A549 treated with CORT108297 at 1 μM for 4 hours (cell line): ENCODE measurements at places on chromosomes 2 and 18. TPM values are rescaled to one million over a fixed set of nuclear protein-coding genes. Genes with fewer than 3 reads are reported as not detected.

Gene TRIB2
- 0.31 to 0.50 TPM (median 0.37 TPM) in 5 replicates for total RNA-seq

Gene ATP6V1B1
- total RNA-seq: 1.5 to 2.6 TPM (median 2.4 TPM) in 5 replicates

Gene ZSWIM2
- total RNA-seq: not detected in 5 replicates

Gene ZNG1B
- 39.2 to 50.0 TPM (median 40.4 TPM) in 5 replicates for total RNA-seq

Gene LINC00305
- total RNA-seq: not detected in 5 replicates

Gene REG3G
- total RNA-seq: not detected in 5 replicates

Gene ANKRD62
- total RNA-seq: not detected in 5 replicates
